AG09309 (cell line): ENCODE measurements at places on chromosomes 3 and 15.

DNA sequence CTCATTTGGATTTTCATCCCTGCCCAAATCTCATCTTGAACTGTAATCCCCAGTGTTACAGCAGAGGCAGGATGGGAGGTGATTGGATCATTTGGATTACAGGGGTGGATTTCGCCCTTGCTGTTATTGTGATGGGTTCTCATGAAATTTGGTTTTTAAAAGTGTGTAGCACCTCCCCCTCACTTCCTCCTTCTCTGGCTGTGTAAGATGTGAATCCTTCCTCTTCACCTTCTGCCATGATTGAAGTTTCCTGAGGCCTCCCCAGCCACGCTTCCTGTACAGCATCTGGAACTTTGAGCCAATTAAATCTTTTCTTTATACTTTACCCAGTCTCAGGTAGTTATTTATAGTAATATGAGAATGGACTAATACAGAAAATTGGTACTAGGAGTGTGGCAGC lies 316.8 kb downstream of the PLCL2 start:
- no peak for DNase-seq

DNA sequence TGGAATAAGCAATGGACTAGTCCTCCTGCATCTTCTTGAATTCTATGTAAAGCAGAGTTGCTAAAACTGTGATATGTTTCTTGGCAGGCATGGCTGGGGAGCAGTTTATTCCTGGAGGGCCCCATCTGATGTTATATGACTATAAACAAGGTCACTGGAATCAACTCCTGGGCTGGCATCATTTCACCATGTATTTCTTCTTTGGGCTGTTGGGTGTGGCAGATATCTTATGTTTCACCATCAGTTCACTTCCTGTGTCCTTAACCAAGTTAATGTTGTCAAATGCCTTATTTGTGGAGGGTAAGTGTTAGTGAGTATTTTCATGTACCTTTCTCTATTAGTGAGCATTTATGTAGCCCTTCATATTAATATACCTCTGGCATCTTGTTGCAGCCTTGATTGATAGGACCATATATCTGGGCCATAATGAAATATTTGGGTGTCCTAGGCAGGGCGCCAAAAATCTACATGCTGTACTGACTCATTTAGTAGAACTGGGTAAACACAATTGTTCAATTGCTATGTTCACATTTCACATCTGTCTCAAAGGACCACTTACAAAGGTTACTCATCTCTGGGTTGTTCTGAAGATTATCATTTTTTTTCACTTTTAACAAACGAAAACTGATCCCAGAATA lies 52.6 kb upstream of the ADGRG7 start:
- DNase-seq: no peak

DNA sequence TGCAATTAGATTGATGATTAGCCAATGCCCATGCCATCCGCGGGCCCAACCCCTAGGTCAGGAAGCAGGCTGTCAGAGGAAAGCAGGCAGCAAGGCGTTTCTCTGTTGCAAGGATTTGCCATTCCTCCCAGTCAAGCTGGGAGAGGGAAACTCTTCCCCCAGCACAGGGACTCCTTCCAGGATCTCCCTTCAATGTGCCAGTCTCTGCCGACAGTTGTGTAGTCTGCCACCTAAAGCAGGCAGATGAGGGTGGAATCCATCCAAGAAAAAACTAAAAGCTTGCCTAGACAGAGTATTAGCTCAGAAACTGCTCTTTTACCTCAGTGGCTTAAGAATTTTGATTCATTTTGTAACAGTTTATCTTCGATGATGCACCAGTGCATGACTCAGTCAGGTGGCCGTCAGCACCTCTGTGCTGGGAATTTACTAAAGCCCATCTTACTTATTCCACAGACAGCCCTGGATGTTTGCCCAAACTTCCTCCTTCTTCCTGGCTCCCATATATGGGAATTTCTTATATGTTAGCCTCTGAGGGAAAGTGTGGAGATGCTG lies 501.5 kb upstream of the THBS1 start:
- no peak for DNase-seq

DNA sequence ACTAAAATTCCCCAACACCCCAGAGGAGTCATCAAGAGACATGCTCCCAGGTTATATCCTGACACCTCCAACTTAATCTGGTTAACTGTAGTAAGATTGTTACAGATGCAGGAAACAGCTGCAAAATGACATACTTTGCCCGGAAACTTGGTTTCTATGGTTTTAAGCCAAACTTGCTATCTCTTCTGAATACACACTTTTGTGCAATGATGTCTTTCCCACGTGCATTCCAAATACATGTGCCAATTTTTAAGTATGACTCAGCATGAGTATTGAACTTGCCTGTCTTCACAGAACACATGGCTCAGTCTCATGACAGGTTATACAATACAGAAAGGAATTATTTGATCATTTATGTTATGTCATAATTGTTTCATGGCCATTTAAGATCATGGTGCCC lies 207.0 kb upstream of the DCBLD2 start:
- DNase-seq: peak; percentile 92

- DNase-seq: no peak
Measured at GRCh38 chr3:48125886-48126622, 62.2 kb downstream of the CDC25A start.

- DNase-seq: no peak
Measured at GRCh38 chr3:100737334-100737733, 28.0 kb downstream of the TFG start.
